ENCODE measurements at places on chromosomes 12 and 14. TPM values are rescaled to one million over a fixed set of nuclear protein-coding genes. Genes with fewer than 3 reads are reported as not detected.

The TAS2R30 gene
- 1.5 TPM for total RNA-seq

The NKX2-1 gene
- total RNA-seq, result 0.45 TPM

The CLEC1B gene
- total RNA-seq, result not detected

The PPP1R36 gene
- 0.34 TPM for total RNA-seq

The ERBB3 gene
- 25.0 TPM for total RNA-seq

The IFNG-AS1 gene
- total RNA-seq, result not detected

The KRT6C gene
- not detected for total RNA-seq

- no peak for DNase-seq
- H3K27me3 ChIP-seq, result no peaks in the 10 kb centered on the region
- no peak overlapping the region for H3K4me3 ChIP-seq
- no peak overlapping the region for H3K27ac ChIP-seq
- H3K4me1 ChIP-seq, result peaks cover 5% of the 10 kb centered on the region
- no peaks in the 10 kb centered on the region for H3K36me3 ChIP-seq
These were observed 19.3 kb downstream of the MVK start for GRCh38 chr12:109592905-109593272.

- DNase-seq, result no peak
- H3K36me3 ChIP-seq, result no peaks in the 10 kb centered on the region
- H3K4me3 ChIP-seq, result no peak overlapping the region
- H3K27ac ChIP-seq, result peak overlapping the region; percentile 42
These were observed 215.8 kb upstream of the DIO2 start for GRCh38 chr14:80427101-80427500.

- H3K27me3 ChIP-seq, result no peaks in the 10 kb centered on the region
- peak overlapping the region; percentile 31 for H3K4me3 ChIP-seq
- H3K4me1 ChIP-seq, result peaks cover 76% of the 10 kb centered on the region
These were observed 28.2 kb downstream of the PALS1 start for GRCh38 chr14:67269298-67270060.

DNA sequence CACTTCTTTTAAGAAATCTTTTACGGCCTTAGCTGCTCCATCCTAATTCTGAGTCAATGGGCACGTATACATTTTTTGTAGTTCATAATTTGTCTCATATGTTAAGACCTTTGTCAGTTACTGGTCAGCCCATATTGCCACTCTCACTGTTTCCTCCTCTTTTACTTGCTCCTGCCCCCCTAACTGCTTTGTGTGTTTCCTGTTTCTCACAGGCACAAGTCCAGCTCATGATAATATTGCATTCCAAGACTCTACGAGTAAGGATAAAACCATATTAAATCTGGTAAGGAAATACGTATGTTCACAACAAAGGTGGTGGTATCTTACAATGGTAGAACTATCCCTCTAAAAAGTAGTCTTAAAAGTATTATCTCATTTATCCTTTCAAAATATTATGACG is 111.7 kb downstream of the DNAI7 start:
- H3K27ac ChIP-seq, result no peak overlapping the region
- no peak for DNase-seq
- H3K36me3 ChIP-seq, result no peaks in the 10 kb centered on the region
- H3K4me3 ChIP-seq, result no peak overlapping the region
- H3K4me1 ChIP-seq, result no peaks in the 10 kb centered on the region

DNA sequence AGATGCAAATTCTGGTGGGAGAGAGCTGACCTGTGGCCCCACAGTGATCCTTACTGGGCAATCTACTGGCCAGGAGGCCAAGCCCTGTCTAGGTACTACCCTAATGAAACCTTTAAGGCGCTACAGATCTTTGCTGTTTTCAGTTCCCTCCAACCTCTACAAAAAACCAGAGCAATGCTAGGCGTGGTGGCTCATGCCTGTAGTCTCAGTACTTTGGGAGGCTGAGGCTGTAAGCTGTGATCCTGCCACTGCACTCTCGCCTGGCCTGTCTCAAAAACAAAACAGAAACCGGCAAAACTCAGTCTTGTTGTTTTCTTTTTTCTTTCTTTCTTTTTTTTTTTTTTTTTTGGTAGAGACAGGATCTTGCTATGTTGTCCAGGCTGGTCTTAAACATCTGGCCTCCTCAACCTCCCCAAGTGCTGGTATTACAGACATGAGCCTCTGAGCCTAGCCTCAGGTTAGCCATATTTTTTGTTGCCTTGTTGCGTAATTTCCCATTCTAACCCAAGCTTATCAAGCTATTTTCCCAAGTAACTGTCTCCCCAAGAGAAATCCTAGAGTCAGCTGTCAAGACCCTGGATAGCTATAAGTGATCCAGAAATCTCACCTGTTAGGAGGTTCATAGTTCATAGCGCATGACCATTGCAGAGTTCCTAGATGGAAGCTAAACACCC is 2.8 kb downstream of the ETFBKMT start:
- H3K36me3 ChIP-seq, result no peaks in the 10 kb centered on the region
- no peak for DNase-seq

DNA sequence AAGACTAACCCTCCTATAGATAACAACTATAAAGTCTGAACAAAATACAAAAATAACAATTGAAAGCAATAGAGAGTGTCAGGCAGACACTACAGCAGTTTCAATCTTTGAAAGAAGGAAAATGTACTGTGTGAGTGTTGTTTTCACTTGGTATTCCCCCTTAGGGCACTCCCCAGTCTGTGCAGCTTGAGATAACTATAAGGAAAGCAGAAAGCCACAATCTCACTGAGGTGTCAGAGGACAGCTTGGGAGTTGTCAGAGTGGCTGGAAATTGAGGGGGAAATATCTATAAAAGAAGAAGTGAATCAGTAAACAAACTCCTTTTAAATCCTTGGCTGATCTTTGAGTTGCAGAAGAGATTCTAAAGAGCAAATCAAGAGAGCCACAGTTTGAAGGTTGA is 364.8 kb downstream of the NELL2 start:
- no peaks in the 10 kb centered on the region for H3K4me1 ChIP-seq
- H3K27ac ChIP-seq, result no peak overlapping the region
- H3K4me3 ChIP-seq, result no peak overlapping the region
- H3K36me3 ChIP-seq, result no peaks in the 10 kb centered on the region
- DNase-seq, result no peak

- no peaks in the 10 kb centered on the region for H3K27me3 ChIP-seq
- H3K4me1 ChIP-seq, result no peaks in the 10 kb centered on the region
- H3K27ac ChIP-seq, result no peak overlapping the region
These were observed 234.7 kb upstream of the E2F7 start for GRCh38 chr12:77299910-77300669.

DNA sequence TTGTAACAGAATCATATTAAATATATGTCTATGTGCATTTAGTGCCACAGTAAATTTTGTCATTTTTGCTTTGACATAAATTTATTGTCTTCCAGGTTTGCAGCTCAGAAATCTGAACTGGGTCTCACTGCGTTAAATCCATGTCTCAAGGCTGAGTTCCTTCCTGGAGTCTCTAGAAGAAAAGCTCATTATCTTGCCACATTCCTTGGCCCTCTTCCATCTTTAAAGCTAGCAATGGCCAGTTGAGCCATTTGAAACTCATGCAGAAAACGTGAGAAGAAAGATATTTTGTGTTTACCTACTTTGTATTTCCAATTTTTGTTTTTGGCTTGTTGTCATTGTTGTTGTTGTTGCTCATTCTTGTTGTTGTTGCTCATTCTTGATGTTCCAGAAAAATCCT is 10.7 kb downstream of the PRH1 start:
- no peak for DNase-seq
- H3K36me3 ChIP-seq, result no peaks in the 10 kb centered on the region
- H3K4me1 ChIP-seq, result no peaks in the 10 kb centered on the region
- H3K27me3 ChIP-seq, result no peaks in the 10 kb centered on the region
- no peak overlapping the region for H3K4me3 ChIP-seq
- no peak overlapping the region for H3K27ac ChIP-seq

- H3K4me1 ChIP-seq, result peaks cover 45% of the 10 kb centered on the region
- H3K36me3 ChIP-seq, result no peaks in the 10 kb centered on the region
- no peak overlapping the region for H3K4me3 ChIP-seq
- no peak for DNase-seq
- H3K27ac ChIP-seq, result peak overlapping the region; percentile 45
- H3K27me3 ChIP-seq, result no peaks in the 10 kb centered on the region
These were observed 25.7 kb upstream of the TC2N start for GRCh38 chr14:91893007-91893406.

DNA sequence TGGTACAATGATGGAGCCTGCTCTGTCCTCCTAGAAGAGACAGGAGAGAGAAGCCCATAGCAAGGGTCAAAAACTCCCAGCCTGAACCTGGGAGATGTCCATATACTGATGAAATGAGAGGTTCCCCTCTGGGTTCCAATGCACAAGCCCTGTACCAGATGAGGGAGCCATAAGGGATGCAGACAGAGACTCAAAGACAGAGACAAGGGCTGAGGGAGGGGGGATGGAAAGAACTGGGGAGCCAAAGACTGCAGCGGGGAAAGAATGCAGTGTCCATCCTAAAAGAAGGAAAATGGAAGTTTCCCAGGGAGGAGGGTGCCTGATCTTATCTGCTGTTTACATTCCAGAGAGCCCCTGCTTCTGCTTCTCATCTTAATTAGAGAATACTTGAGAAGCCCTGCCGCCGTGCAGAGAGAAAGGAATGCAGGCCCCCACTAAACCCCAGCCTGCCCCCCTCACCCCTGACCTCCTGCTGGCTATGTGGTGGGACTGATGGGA is 27.7 kb downstream of the KRT18 start:
- H3K27ac ChIP-seq, result no peak overlapping the region
- H3K4me1 ChIP-seq, result peaks cover 41% of the 10 kb centered on the region
- H3K27me3 ChIP-seq, result no peaks in the 10 kb centered on the region
- DNase-seq, result no peak
- H3K4me3 ChIP-seq, result no peak overlapping the region

- peak overlapping the region; percentile 19 for H3K4me3 ChIP-seq
- DNase-seq, result peak; percentile 95
- H3K27me3 ChIP-seq, result no peaks in the 10 kb centered on the region
- no peaks in the 10 kb centered on the region for H3K36me3 ChIP-seq
- peaks cover 60% of the 10 kb centered on the region for H3K4me1 ChIP-seq
These were observed 33.5 kb downstream of the FMNL3 start for GRCh38 chr12:49673446-49674317.

DNA sequence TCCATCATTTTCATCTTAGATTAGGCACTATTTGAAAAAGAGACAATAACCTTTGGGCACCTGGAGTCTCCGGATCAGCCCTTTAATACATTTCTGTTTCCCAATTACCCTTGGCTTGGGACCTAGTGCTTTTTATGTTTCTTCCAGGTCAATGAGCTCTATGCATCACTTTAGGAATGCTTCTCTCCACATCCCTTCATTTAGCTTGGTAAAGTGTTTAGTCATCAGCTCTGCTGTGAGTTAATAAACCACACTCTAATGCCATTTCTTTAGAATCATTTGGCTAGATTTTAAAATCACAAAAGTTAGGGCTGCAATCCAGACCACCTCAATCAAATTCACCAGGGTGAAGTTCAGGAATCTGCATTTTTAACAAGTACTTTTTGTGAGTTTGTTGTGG is 41.7 kb downstream of the RASSF9 start:
- H3K27ac ChIP-seq, result no peak overlapping the region
- no peak overlapping the region for H3K4me3 ChIP-seq
- H3K36me3 ChIP-seq, result no peaks in the 10 kb centered on the region
- DNase-seq, result no peak
- no peaks in the 10 kb centered on the region for H3K27me3 ChIP-seq

DNA sequence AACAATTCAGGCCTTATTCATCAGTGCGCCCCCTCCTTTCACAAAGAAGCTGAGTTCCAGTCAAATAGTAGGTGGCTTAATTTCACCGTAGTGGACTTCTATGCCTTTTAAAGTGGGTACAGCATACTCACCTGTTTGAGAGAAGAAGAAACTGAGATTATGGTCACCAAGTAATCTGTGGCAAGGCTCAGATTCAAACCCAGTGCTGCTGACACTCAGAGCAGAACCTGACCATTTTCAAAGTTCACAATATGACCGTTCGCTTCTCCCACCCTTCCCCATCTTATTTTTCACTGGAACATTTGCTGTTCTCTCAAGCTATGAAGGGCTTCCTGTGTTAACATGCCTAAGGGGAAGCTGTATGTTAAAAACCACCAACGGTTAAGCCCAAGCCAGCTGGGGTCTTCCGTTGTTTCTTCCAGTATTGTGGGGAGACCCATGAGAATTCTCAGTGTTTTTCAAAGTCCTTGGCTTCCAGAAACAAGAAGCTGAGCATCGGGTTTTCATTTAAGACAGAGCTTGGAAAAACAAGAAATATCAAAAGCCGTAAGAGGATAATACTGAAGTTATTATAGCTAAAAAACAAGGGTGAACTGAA is 6.1 kb upstream of the PSMA6 start:
- no peak for DNase-seq
- peaks cover 1% of the 10 kb centered on the region for H3K4me1 ChIP-seq
- no peak overlapping the region for H3K4me3 ChIP-seq
- no peaks in the 10 kb centered on the region for H3K36me3 ChIP-seq
- H3K27me3 ChIP-seq, result no peaks in the 10 kb centered on the region
- H3K27ac ChIP-seq, result no peak overlapping the region

- no peak overlapping the region for H3K27ac ChIP-seq
- H3K4me3 ChIP-seq, result no peak overlapping the region
- H3K4me1 ChIP-seq, result no peaks in the 10 kb centered on the region
These were observed 49.3 kb upstream of the ETV6 start for GRCh38 chr12:11600199-11600598.

GRCh38 chr14:104041430-104042104 is 43.9 kb upstream of the ASPG start:
- H3K36me3 ChIP-seq, result no peaks in the 10 kb centered on the region
- no peak overlapping the region for H3K4me3 ChIP-seq
- no peak for DNase-seq
- H3K27me3 ChIP-seq, result no peaks in the 10 kb centered on the region

DNA sequence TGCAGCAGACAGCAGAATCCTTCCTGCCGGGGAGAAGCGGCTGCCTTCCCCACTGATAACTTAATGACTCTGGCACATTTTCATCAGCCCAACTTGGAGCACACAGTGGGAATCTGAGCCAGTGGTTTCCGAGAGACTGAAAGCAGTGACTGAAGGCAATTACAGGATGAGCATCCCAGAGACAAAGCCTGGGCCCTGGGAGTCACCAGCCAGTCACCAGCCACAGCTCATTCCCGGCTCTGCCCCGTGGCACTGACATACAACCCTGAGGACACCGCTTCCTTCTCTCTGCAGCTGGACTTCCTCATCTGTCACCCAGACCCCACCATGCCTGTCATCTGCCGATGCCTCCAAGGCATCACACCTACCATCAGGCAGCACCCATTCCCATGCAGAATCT is 192.3 kb downstream of the DPF3 start:
- H3K27me3 ChIP-seq, result no peaks in the 10 kb centered on the region
- H3K4me1 ChIP-seq, result no peaks in the 10 kb centered on the region
- H3K4me3 ChIP-seq, result no peak overlapping the region
- H3K27ac ChIP-seq, result no peak overlapping the region

All from esophagus muscularis mucosa (tissue), 4 donors.